ENCODE measurements at places on chromosomes 3 and 15.

GRCh38 chr3:14237457-14237856 is 58.8 kb downstream of the LSM3 start:
- no peak for DNase-seq

DNA sequence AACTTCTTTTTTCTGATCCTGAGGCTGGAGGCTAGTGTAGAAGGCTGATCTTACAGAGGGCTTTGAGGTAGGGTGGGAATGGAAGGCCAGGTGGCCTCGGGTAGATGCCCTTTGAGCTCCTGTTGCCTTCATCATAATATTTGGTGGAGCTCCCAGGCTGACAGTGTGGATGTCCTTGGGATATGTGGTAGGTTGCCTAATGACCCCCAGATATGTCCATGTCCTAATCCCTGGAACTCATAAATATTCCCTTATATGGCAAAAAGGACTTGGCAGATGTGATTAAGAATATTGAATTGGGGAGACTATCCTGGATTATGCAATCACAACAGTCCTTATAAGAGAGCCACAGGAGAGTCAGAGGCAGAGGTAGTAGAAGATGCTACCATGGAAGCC is 5.5 kb downstream of the ADAMTSL3 start:
- DNase-seq: no peak

DNA sequence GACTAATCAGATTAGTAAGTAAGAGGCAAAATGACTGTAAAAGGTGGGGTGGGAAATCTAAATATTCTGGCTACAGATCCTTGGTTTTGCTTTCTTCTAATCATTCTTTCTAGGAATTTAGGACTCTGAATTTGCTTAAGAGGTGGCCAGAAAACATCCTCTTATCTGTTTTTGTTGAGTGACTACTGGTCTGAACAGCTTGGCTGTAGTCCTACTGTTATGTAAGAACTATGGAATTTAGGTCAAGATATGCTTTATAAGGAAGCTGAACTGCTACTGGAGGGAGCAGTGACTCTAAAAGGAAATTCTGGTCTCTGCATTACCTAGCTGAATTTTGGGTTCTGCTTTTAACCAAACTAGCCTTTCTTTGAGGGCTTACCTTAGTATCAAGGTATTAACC is 33.5 kb upstream of the CSPG5 start:
- DNase-seq: peak; percentile 68

- DNase-seq: no peak
Measured at GRCh38 chr15:51267051-51267702, 71.2 kb downstream of the CYP19A1 start.

DNA sequence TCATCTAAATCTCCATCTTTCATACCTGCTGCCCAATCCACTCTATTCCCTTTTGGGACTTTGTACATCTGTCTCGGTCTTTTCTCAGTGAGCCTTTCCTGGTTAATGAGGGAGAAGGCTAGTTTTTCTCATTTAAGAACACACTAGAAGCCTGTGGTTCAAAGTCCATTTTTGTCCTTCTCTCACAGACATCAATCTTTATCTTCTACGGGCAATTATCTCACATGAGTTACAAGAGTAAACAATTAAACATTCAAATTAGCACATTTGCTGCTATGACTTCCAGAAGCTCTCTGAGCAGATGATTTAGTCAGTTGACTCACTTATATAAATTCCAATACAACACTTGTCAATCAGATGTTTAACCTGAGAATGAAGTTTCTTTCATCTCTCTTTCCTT is 49.3 kb upstream of the KBTBD8 start:
- DNase-seq: no peak

DNA sequence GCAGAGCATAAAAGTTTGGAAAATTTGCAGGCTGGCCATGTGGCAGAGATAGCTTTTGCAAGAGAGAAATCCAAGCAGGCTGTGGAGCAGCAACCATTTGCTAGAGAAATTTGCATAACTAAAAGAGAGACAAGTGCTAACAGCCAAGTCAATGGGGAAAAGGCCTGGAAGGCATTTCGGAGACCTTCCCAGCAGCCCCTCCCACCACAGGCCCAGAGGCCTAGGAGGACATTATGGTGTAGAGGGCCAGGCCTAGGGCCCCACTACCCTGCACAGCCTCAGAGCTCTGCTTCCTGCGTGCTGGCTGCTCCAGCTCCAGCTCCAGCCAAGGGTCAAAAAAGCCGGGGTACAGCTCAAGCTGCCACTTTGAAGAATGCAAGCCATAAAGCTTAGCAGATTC is 82.7 kb downstream of the MYO5A start:
- no peak for DNase-seq

DNA sequence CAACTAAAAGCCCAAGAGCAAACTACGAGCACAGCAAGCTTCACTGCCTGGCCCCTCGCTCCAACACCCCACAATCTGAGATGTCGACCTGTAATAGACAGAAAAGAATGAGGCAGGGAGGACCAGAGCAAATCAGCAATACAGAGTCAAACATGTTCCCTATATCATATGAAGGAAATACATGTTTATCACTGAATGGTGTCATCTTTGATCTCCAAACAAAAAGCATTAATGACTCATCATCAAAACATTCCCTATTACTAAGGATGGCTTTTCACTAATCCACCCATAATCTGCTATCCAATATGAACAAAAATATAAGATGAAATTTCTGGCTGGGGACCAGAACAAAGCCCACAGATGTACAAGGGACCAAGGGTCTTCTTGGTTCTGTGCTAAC is 34.7 kb downstream of the MYO5A start:
- no peak for DNase-seq

Data from brain microvascular endothelial cell (primary cell).